ENCODE measurements at places on chromosomes 2 and 18.

- no peak for DNase-seq
Observed at GRCh38 chr2:70608373-70608772, 54.7 kb upstream of the TGFA start.

DNA sequence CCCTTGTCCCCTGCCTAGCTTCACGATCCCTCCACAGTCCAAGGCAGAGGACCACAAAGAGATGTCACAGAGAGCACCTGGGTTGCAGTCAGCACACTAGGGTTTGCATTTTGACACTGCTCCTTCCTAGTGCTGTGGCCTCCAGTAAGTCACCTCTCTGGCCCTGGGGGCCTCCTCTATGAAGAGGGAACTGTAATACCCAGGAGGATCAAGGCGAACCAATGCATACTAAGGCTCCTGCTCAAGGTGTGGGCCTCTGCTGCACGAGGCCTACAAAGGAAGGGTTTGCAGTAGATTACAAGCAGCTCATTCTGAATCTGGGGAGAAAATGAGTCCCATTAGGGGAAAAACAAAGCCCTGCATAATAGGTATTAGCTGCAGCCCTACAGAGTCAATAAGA lies 72.3 kb upstream of the FZD7 start:
- no peak for DNase-seq

- DNase-seq: no peak
Observed at GRCh38 chr2:60934165-60934722, 52.9 kb downstream of the REL start.

- no peak for DNase-seq
Observed at GRCh38 chr18:5057386-5058348, 139.4 kb downstream of the AKAIN1 start.

GRCh38 chr2:100527440-100528015 lies 35.3 kb upstream of the PDCL3 start:
- no peak for DNase-seq

DNA sequence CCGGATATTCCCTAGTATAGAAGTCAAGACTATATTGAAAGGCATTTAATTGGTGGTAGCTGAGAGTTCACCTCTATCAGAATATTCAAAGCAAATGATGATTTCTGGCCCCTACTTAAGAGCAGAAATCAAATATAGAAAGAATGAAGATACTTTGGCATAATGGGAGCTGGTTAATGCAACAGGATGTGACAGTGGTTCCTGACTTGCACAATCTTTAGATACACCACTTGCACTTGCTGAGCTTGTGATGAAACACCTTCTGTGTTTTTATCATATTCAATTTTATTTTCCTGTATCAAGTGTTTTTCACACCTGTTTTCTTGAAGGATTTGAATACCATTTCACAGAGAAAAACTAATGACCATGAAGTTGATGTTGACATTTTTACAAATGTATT lies 124.1 kb upstream of the CDH19 start:
- DNase-seq: no peak

- no peak for DNase-seq
Observed at GRCh38 chr2:192072261-192072660, 122.5 kb downstream of the TMEFF2 start.

GRCh38 chr2:46979571-46979979 lies 64.0 kb upstream of the MCFD2 start:
- DNase-seq: no peak

Data from effector memory CD4-positive, alpha-beta T cell (primary cell).